ENCODE measurements at places on chromosomes 2 and 18. TPM values are rescaled to one million over a fixed set of nuclear protein-coding genes. Genes with fewer than 3 reads are reported as not detected.

The CYP27C1 gene
- 0.40 TPM for total RNA-seq

The TTLL4 gene
- 5.7 TPM for total RNA-seq

The RNU2-63P gene
- not detected for total RNA-seq

The PROM2 gene
- total RNA-seq: 22.6 TPM

The COBLL1 gene
- total RNA-seq: 83.6 TPM

The LYG1 gene
- total RNA-seq: not detected

The CLEC4F gene
- 1.4 TPM for total RNA-seq

The MRPL33 gene
- total RNA-seq: 132 TPM

The ICOS gene
- total RNA-seq: not detected

GRCh38 chr2:155372969-155373368 is 674.5 kb downstream of the KCNJ3 start:
- H3K4me1 ChIP-seq: no peaks in the 10 kb centered on the region
- no peak overlapping the region for H3K27ac ChIP-seq
- no peaks in the 10 kb centered on the region for H3K27me3 ChIP-seq
- no peaks in the 10 kb centered on the region for H3K36me3 ChIP-seq
- H3K4me3 ChIP-seq: no peak overlapping the region

DNA sequence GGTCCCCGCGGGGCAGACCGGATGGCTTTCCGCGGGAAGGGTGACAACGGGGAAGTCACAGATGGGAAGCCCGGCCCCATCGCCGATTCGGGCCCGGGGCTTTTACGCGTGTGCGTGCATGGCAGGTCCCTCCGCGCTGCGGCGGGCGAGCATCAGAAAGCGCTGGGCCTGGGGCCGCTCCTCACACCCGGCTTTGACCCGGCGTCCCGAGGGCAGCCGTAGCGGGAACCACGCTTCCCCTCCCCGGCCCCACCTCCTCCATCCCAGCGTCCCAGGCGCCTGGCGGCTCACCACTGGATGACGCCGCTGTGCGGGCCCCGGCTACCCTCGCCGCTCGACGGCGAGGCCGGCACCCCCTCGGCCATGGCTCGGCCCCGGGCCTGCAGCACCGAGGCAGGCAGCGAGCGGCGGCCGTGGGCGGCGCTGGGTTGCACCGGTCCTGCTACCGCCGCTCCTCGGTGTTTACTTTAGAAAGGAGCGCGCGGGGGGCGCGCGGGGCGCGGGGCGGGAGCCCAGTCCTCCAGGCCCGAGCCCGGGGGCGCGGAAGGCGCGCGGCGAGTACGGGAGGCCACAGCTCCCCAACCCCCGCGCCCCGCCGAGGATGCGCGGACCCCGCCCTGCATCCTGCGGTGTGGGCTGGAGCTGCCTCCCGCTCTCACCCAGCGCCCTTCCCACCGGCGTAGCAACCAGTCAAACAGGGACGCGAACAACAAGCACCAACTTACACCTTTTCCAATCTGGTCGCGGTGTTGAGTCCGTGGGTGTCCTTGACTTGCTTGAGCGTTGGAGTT is 806 bp downstream of the RFX8 start:
- no peaks in the 10 kb centered on the region for H3K27me3 ChIP-seq
- H3K36me3 ChIP-seq: no peaks in the 10 kb centered on the region
- peak; percentile 29 for DNase-seq
- H3K4me3 ChIP-seq: no peak overlapping the region
- H3K4me1 ChIP-seq: peaks cover 17% of the 10 kb centered on the region

DNA sequence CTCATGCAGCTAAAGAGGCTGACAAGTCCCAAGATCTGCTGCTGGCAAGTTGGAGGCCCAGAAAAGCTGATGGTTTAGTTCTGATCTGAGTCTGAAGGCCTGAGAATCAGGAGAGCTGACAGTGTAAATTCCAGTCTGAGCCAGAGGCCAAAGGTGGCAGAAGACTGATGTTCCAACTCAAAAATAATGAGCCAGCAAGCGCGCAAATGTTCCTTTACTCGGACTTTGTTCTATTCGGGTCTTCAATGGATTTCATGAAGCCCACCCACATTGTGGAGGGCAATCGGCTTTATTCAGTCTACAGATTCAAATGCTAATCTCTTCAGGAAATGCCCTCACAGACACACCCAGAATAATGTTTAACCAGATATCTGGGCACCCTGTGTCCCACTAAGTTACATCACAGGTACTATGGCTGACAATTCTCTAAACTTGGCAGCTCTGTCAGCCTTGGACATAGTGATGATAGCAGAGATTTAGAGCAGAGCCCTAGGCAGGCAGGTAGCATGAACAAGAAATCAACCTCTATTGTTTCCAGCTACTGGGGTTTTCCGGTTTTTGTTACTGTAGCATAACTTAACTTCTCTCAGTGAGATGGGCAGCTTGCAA is 318.5 kb downstream of the HRH4 start:
- H3K4me3 ChIP-seq: no peak overlapping the region
- no peaks in the 10 kb centered on the region for H3K27me3 ChIP-seq
- H3K4me1 ChIP-seq: no peaks in the 10 kb centered on the region
- no peaks in the 10 kb centered on the region for H3K36me3 ChIP-seq
- H3K27ac ChIP-seq: no peak overlapping the region
- DNase-seq: no peak

DNA sequence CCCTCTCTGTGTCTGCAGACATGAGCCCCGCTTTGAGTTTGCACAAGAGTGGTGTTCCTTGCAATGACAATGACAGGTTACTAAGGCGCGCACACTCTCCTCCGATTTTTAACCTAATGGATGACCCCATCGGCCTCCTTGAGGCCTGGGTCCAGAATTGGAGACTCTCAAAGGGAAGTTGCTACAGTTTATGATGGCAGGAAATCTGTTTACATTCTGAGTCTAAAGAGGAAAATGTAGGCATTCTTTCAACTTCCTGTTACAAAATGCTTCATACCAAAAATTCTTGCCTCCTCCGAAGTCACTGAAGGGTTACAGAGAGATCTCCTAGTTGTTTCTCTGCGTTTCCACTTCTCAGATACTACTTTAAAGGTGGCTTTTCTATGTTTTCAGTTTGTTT is 225.3 kb upstream of the AGAP1 start:
- no peaks in the 10 kb centered on the region for H3K36me3 ChIP-seq
- H3K27me3 ChIP-seq: no peaks in the 10 kb centered on the region
- H3K4me3 ChIP-seq: no peak overlapping the region
- no peak overlapping the region for H3K27ac ChIP-seq
- no peaks in the 10 kb centered on the region for H3K4me1 ChIP-seq

- H3K27me3 ChIP-seq: no peaks in the 10 kb centered on the region
- no peaks in the 10 kb centered on the region for H3K36me3 ChIP-seq
- no peak overlapping the region for H3K27ac ChIP-seq
- no peak for DNase-seq
- peaks cover 33% of the 10 kb centered on the region for H3K4me1 ChIP-seq
Measured at GRCh38 chr2:127355407-127356008, 32.3 kb downstream of the MAP3K2 start.

GRCh38 chr2:27765621-27766286 is 5.8 kb upstream of the MRPL33 start:
- DNase-seq: peak; percentile 75
- peaks cover 10% of the 10 kb centered on the region for H3K4me1 ChIP-seq
- no peaks in the 10 kb centered on the region for H3K27me3 ChIP-seq
- H3K4me3 ChIP-seq: no peak overlapping the region

- H3K27me3 ChIP-seq: no peaks in the 10 kb centered on the region
- no peak overlapping the region for H3K27ac ChIP-seq
- no peaks in the 10 kb centered on the region for H3K36me3 ChIP-seq
- no peak for DNase-seq
Measured at GRCh38 chr2:181805228-181806038, 86.1 kb upstream of the ITPRID2 start.

DNA sequence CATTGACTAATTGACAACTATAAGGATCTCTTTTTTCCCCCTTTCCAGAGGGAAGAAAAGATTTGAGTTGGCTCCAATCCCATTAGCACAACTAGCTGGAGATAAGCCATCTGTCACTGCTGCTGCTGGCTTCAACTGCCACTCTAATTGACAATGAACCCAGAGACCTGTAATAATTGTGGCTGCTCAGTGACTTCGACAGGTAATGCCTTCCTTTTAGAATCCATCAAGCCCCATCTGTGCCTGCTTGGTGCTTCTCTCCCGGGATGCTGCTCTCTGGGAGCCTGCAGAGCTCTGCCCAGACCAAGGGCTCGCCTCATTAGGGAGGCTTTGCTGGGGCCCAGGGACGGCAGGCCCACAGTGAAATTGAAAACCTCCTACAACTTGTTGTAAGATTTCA is 376.7 kb upstream of the SOX11 start:
- H3K27me3 ChIP-seq: no peaks in the 10 kb centered on the region
- H3K36me3 ChIP-seq: no peaks in the 10 kb centered on the region
- no peaks in the 10 kb centered on the region for H3K4me1 ChIP-seq
- no peak overlapping the region for H3K4me3 ChIP-seq

DNA sequence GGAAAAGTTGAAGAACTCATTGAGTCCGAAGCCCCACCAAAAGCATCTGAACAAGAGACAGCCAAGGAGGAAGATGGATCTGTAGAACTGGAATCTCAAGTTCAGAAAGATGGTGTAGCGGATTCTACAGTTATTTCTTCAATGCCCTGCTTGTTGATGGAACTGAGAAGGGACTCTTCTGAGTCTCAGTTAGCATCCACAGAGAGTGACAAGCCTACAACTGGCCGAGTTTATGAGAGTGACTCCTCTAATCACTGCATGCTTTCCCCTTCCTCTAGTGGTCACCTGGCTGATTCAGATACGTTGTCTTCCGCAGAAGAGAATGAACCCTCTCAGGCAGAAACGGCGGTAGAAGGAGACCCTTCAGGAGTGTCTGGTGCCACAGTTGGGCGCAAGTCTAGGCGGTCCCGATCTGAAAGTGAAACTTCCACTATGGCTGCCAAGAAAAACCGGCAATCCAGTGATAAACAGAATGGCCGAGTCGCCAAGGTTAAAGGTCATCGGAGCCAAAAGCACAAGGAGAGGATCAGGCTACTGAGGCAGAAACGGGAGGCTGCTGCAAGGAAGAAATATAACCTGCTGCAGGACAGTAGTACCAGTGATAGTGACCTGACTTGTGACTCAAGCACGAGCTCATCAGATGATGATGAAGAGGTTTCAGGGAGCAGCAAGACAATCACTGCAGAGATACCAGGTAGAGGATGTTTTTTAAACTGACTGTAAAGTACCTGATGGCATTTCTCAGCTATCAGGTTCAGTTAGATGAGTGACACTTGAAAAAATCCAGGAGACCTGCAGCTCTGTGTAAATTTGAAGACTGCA is 111.9 kb downstream of the HAUS1 start:
- H3K27me3 ChIP-seq: no peaks in the 10 kb centered on the region
- H3K36me3 ChIP-seq: peaks cover 11% of the 10 kb centered on the region
- DNase-seq: no peak
- no peak overlapping the region for H3K27ac ChIP-seq

- no peak for DNase-seq
- no peaks in the 10 kb centered on the region for H3K27me3 ChIP-seq
- no peak overlapping the region for H3K4me3 ChIP-seq
- no peaks in the 10 kb centered on the region for H3K4me1 ChIP-seq
- no peaks in the 10 kb centered on the region for H3K36me3 ChIP-seq
Measured at GRCh38 chr2:127615511-127616166, 30.3 kb upstream of the GPR17 start.

DNA sequence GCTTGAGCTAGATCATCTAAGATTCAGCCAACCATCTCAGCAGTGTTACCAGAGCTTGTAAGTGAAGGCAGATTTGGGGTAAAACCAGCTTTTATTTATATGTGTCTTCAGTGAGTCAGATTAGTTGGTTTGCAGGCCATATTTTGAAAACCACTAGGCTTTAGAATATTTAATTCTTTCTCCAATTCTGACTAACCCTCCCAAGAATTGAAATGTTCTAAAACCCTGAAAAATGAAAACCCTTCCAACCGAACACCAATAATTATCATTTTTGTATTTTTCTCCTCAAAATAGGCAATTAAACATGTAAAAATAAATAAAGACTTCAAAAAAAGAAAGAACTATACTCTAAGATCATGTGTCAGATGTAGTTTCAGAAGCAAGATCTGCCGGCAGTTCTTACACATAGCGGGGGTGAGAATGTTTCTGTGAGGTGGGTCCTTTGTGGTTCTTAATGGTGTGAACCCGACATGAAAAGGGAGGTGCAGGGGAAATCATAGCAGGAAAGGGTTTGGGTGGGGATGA is 14.2 kb downstream of the PLEK start:
- H3K36me3 ChIP-seq: no peaks in the 10 kb centered on the region
- DNase-seq: no peak
- no peaks in the 10 kb centered on the region for H3K4me1 ChIP-seq
- no peaks in the 10 kb centered on the region for H3K27me3 ChIP-seq
- H3K4me3 ChIP-seq: no peak overlapping the region

GRCh38 chr2:201696151-201696659 is 2.2 kb downstream of the MPP4 start:
- no peaks in the 10 kb centered on the region for H3K4me1 ChIP-seq
- H3K27ac ChIP-seq: no peak overlapping the region
- H3K36me3 ChIP-seq: peaks cover under 1% of the 10 kb centered on the region
- H3K4me3 ChIP-seq: no peak overlapping the region
- H3K27me3 ChIP-seq: no peaks in the 10 kb centered on the region

DNA sequence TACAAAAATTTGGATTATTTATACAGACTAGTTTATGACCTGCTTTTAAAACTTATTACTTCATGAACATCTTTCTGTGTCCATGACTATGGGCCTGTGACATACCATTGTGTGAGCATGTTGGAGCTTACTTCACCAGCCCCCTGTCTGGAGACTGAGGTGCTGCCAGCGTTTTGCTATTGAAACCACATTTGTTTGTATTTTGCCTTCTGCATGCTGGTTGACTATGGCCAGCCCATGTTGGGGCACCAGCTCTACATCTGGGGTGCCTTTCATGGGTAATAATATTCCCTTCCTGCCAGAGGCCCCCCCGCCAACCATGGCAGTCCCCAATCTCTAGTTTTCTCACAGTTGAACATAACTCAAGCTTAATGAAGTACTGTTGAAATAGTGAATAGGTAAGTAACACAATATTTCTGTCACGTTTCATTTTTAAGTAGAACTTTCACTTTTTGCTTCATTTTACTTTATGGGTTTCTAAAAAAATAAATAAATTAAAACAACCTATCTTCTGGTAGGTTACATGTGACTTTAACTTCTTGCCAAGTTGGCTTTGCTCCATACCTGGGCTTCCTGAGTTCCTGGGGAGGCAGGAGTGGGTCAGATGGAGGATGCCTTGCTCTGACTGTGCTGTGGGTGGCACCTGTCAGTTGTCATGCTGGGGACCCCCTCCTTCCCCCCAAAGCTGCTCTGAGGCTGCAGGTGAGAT is 63.9 kb downstream of the DGKD start:
- H3K36me3 ChIP-seq: no peaks in the 10 kb centered on the region
- no peaks in the 10 kb centered on the region for H3K27me3 ChIP-seq
- DNase-seq: peak; percentile 63
- no peak overlapping the region for H3K4me3 ChIP-seq
- H3K4me1 ChIP-seq: peaks cover 80% of the 10 kb centered on the region
- peak overlapping the region; percentile 96 for H3K27ac ChIP-seq

GRCh38 chr2:191197096-191197495 is 46.3 kb upstream of the STAT4 start:
- no peak for DNase-seq
- no peaks in the 10 kb centered on the region for H3K36me3 ChIP-seq
- no peak overlapping the region for H3K4me3 ChIP-seq
- no peak overlapping the region for H3K27ac ChIP-seq
- H3K4me1 ChIP-seq: no peaks in the 10 kb centered on the region

DNA sequence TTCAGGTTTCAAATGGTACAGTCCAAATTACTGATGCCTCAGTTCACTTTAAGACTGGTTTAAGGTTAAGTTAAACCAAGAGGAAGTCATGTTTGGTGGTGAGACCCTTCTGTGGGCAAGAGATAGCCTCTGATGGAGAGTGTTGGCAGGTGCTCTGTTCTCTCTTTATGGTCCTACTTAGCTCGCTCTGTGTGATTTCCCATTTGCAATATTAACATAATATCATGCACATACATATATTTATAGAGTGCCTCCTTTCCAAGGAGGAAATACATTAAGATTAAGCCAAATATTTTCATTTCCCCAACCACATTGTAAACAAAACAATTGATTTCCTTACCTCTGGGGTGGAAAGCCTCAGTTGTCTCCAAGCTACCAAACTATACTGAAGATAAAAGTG is 222.4 kb downstream of the PIK3C3 start:
- no peaks in the 10 kb centered on the region for H3K36me3 ChIP-seq
- no peaks in the 10 kb centered on the region for H3K4me1 ChIP-seq
- H3K4me3 ChIP-seq: no peak overlapping the region
- no peak overlapping the region for H3K27ac ChIP-seq

Measured in thyroid gland (tissue), 4 donors.